ENCODE measurements at places on chromosomes 4 and X.

DNA sequence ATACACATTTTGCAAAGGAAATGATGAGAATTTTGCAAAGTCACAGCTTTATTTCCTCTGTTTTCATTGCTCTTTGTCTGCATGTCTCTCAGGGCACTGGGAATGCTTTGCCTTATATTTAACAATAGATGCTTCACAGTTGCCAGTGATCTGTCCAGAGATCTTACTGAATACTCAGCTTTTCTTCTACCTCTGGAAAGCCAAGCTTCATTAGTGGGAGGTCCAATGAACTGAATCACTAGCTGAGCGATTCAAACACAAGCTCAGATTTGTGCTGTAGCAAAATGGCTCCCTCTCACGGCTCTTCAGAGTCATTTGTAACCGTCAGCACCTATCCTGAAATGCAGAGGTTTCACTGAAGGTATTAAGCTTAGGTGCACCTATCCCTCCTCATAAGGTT lies 138.9 kb downstream of the DCLK2 start:
- no peak for DNase-seq

DNA sequence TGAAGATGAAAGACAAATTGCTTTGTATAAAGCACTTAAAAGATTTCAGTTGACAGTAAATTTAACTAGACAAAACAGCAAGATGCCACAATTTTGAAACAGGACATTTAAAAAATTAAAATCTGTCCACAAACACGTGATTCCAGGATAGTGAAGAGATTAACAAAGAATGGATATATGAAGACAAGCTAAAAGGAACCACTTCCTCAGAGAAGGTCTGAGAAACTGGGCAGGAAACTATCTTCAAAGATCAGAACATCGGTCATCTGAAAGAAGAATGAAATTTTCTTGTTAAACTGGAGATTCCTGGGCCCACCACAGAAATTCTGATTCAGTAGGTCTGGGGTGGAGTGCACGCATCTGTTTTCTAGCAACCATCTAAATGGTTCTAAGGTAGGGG lies 1.4 kb downstream of the RWDD4 start:
- no peak for DNase-seq

DNA sequence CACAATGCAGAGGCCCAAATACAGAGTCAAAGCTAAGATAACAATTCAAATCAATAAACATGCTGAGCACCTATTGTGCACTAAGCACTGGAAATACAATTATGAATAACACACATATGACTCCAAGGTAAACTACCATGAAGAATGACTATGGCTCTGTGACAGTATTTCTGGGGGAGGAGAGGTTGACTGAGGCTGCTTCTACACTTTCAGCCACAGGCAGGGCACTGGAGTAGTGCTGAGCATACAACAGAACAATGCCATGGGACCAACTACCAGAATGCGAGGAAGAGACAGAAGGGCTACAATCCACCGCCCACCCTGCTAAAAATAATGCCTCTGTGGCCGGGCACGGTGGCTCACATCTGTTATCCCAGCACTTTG lies 13.7 kb downstream of the TEC start:
- no peak for DNase-seq

- DNase-seq = no peak
Measured at GRCh38 chr4:41594432-41594831, 56.5 kb downstream of the LIMCH1 start.

- no peak for DNase-seq
Measured at GRCh38 chr4:2416564-2417225, 1.8 kb downstream of the ZFYVE28 start.

DNA sequence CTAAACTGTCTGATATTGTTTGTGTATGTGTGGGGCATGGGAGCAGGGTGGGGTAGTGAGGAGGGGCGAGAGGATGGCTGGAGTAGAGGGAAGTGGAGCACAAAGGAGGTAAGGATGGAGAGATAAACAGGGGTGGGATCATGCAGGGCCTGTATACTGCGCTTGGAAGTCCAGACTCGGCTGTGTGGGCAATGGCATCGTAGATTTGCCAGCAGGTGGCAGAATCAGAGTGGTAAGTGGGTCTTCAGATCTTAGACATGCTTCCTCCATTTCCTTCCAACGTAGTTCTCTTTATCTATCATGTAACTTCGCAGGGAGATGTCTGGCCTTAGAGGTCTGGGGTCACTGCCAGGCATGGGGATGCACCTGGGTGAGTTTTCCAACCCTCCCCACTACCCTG lies 155.5 kb downstream of the PDGFRA start:
- no peak for DNase-seq

DNA sequence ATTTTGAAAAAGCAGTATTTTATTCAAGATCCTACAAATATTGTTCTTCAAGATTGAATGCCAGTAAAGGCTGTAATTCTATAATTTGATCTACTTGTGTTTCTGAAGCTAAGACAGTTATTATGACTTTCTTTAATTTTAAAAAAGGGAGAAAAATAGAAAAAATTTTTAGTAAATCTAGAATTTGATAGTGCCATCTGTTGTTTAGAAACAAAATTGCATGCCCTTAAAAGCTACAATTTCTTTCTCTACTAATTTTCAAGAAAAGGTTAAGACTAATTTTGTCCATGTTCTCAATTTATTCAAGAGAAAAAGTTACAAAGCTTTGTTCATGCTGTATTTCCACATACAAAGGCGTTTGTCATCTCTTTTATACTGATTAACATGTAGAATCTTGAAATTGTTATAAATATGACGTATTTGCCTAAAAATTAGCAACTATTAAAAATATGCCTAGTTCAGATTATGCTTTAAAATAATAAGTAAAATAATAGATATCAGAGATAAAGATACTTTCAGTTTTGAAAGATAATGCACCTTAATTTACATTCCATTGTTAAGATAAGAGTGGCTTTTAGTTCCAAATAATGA lies 25.6 kb upstream of the MMRN1 start:
- DNase-seq = no peak

GRCh38 chr4:153788413-153789276 lies at the start of gene SFRP2:
Gene SFRP2 (minus strand): TSS chr4:153789083. CDS start chr4:153788835, 248 bp downstream.
- DNase-seq = no peak

DNA sequence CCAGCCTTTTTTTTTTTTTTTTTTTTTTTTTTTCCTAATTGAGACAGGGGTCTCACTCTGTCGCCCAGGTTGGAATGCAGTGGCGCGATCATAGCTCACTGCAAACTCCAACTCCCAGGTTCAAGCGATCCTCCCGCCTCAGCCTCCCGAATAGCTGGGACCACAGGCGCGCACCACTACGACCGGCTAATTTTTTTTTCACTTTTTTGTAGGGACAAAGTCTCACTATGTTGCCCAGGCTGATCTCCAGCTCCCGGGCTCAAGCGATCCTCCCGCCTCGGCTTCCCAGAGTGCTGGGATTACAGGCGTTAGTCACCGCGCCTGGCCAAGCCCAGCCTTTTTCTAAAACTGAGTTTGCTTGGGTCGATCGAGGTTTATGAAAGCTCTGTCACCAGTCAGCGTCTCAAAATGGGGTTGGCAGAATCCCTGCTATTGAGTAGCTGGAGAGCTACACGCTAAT lies 1.3 kb upstream of the OTUD5 start:
- no peak for DNase-seq

GRCh38 chr4:185068837-185069236 lies 50.5 kb downstream of the HELT start:
- DNase-seq = no peak

DNA sequence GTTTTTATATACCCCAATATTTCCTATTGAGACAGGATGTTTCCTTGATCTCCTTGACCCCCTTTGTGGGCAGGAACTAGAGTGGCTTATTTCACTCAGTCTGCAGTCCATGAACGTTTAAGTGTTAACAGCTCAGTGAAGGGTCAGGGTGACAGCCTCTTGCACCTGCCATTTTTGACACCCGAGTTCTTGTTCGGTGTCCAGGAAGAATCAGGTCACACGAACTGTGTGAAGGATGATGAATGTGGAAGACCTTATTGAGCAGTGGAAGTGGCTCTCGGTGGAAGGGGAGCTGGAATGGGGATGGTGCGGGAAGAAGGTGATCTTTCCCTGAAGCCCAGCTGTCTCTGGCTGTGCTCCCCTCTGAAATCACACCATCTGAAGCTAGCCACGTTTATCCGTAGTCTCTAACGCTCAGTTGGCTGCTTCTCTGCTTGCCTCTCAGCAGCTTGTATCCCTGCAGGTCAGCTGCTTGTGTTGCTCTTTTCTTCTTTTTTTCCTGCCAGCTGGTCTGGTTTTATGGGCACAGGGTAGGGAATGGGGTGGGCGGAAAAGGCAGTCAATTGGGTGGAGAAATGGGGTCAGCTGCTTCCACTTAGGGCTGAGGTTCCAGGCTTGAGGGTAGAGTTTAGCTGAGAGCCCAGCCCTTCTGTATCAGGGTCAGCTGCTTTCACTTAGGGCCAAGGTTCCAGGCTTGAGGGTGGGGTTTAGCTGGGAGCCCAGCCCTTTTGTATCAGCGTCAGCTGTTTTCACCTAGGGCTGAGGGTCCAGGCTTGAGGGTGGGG lies 29.0 kb upstream of the CCNG2 start:
- no peak for DNase-seq

- DNase-seq = no peak
Measured at GRCh38 chrX:98412058-98412457, 1528.3 kb downstream of the RPA4 start.

- DNase-seq = no peak
Measured at GRCh38 chrX:45935408-45935807, 609.8 kb downstream of the ZNF674 start.

- DNase-seq = no peak
Measured at GRCh38 chr4:40038977-40039376, 17.7 kb upstream of the N4BP2 start.

DNA sequence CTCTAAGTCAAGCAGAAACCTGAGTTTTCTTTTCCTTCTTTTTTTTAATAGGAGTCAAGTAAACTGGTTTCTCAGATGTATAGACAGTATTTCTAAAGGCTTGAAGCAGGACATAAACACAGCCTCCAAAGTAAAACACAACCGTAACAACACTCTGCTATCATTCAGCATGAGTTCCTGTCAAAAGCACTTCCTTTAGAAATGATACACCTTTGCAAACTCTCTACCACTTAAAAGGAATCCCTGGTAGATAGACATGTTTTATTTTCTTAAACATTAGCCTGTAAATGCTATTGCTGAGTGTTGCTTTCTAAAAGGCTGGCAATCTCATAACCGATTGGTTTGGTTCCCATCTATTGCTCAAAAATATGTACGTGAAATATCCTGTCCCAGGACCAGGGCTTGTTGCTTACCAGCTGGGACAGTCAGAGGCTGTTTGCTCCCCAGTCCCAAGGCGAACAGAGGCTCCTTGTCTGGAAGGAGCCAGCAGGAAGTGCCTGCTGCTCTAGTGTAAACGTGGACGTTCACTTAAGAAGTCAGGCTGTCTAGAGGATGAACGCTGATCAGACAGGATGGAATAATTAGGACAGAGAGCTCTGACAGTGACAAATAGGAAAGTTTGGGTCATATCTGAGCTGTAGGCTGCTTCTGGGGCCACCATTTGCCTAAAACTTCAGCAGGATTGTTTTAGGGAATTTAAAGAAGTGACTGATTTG lies 173.9 kb upstream of the KLF3 start:
- no peak for DNase-seq

DNA sequence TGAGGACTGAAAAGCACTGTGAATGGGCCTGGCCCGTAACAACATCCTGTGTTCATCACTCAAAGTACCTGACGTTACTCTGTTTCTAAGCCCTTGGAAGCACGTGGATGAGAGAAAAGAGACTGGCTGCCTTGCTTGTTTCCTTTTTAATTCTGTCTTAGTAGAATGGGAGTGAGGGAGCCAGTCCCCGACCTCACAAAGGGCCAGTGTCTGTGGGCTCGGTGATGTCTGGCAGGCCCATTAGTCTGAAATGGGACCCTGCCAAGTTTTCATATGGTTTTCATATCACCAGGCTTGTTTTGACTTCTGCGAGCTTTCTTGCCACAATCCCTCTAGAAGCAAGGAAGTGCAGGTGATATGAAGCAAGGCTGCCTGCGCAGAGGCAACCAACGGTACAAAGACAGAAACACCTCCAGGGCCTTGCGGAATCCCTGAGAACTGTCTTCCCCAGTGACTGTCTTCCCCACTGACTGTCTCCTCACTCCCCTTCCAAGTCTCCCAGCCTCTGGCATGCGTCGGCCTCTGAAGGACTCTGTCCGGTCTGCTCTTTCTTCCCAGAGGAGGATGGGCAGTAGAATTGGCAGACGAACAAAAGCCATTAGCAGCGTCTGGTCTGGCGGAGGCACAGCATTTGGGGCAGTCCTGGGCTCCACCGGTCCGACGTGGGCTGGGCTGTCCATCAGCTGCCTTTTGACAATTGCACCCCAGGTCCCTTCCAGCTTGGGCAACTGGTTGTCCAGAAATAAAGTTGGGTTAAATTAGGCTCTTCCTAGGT lies 20.2 kb upstream of the RASL11B start:
- DNase-seq = no peak

DNA sequence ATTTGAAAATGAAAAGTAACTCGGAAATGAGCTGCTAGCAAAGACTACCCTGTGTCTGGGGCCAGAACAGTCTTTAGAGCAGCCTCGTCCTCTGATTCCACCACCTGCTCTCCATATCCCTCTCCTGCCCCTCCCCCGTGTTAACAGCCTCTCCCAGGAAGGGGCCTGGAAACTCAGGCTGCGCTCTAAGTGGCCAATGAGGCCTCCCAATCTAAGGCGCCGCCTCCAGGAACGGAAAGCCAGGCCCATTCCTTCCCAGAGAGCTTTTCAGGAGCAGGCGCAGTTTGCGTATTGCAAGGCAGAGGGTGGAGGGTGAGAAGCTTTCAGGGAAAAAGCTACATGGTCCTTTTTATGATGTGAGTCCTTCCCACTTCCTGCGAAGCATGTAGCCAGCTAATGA lies 31.2 kb downstream of the RS1 start:
- no peak for DNase-seq

- DNase-seq = no peak
Measured at GRCh38 chrX:134184936-134185335, 52.0 kb upstream of the CCDC160 start.

DNA sequence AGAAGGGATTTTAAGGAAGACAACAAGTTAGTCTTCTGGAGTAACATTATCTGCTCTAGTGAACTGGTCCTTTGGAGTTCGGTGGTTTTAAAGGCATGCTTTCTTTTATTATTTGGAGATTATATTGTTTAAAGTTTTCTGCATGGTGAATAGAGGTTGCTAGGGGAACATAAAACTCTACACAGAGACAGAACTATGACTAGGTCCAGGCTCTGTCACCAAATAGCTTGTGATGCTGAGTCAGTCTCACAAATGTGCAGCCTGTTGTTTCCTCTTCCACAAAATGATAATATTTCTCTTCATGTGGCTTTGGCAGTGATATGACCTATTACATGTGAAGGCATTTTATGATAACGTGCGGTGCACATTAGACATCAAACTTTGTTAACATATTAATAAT lies 132.6 kb downstream of the PACRGL start:
- DNase-seq = no peak

- no peak for DNase-seq
Measured at GRCh38 chr4:182695009-182695408, 222.2 kb downstream of the DCTD start.

Data from cortex of kidney (tissue), 1 donor.